ENCODE measurements at places on chromosomes 1 and 21.
A peak's percentile ranks its signal among the peaks of the same experiment; 100 is the strongest.

GRCh38 chr1:111497592-111497991 lies 5.8 kb downstream of the ADORA3 start:
- no peak for DNase-seq

DNA sequence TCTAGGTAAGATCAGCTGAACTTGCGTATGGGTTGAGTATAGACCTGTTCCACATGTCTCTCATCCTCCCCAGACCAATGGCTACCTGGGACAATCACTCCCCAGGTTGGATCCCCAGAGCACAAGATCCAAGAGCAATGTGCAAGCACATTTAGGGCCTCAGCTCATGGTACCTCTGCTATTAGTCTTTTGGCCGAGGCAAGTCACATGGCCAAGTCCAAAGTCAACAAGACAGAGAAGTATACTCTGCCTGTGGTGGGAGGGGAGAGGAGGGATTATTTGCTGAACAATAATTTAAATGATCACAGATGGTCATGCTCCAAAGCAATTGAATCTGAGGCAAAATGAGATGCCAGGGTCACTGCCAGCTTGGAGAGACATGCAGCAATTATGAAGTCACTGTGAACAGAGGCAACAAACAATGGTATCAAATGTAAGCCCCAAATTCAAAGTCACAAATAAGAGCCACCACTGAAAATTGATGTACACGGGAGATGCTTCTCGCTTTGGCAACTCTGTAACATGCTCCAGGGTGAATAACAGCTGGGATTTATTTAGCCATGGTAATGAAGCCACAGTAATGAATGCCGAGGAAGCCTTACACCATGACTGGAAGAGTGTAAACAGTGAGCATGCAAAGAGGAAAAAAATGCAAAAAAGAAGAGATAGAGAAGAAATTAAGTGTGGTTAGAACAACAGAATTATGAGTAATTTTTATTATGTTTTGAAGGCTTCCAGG lies 149.1 kb downstream of the ZNF281 start:
- DNase-seq: no peak

DNA sequence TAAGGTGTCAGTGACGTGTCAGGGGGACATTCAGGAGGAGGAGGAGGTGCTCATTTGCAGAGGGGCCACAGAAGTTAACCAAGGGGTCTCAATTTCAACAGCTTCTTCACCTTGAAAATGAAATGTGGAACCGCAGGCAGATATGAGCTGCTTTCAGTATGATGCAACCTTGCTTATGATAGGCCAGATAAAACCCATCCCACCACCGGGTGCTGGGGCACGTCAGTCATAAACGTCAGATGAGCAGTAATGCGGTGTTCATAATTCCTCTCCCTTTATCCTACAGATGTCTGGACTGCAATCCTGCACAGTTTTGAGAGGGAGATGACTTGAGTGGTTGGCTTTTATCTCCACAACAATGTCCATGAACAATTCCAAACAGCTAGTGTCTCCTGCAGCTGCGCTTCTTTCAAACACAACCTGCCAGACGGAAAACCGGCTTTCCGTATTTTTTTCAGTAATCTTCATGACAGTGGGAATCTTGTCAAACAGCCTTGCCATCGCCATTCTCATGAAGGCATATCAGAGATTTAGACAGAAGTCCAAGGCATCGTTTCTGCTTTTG lies 1.7 kb downstream of the PTGFR start:
- no peak for DNase-seq

DNA sequence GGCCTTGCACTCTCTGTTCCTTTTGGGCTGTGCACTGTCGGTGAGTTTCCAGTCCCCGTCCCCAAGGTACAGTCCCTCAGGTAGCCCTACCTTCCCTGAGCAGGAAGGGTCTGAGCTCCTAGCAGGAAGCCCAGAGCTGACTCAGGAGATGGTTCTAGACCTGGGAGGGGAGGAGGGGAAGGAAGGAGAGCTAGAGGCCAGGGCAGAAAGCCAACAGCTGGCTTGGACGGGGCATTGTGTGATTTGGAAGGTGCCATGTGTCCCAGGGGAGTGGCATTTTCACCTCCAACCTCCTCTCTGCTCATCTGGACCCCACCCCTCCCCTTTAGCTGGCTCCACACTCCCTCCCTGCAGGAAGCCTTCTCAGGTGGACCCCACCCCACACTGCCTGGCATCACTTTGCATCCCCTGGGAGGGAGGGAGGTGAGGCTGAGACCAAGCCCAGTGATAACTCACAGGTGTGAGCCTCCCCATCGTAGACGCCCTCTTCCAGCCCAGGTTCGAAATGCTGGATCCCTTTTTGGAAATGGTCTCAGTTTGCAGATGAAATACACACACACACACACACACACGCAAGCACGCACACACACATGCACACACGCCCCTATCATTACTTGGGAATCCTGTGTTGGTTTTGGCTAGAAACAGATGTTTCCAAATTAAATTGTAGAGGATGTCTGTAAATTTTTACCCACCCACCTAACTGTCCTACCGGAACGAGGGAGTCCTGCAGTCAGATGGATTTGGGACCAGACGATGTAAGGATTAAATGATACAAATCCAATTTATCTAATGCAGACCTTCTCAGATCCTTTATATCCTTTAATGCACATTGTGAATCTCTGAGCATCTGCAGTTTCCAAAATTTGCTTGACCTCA lies 19.7 kb upstream of the IFNLR1 start:
- no peak for DNase-seq

- DNase-seq: no peak
Measured at GRCh38 chr1:30199563-30199962, 523.8 kb downstream of the MATN1 start.

- peak; percentile 36 for DNase-seq
Measured at GRCh38 chr1:76867342-76868130, at the start of gene ST6GALNAC5. ST6GALNAC5 (plus strand) TSS chr1:76867480.
